Activated T-cell treated with anti-CD3 and anti-CD28 coated beads, Interleukin-2, amount 50 U/mL, for 48 hours (primary cell): ENCODE measurements at places on chromosomes 2 and 18.

DNA sequence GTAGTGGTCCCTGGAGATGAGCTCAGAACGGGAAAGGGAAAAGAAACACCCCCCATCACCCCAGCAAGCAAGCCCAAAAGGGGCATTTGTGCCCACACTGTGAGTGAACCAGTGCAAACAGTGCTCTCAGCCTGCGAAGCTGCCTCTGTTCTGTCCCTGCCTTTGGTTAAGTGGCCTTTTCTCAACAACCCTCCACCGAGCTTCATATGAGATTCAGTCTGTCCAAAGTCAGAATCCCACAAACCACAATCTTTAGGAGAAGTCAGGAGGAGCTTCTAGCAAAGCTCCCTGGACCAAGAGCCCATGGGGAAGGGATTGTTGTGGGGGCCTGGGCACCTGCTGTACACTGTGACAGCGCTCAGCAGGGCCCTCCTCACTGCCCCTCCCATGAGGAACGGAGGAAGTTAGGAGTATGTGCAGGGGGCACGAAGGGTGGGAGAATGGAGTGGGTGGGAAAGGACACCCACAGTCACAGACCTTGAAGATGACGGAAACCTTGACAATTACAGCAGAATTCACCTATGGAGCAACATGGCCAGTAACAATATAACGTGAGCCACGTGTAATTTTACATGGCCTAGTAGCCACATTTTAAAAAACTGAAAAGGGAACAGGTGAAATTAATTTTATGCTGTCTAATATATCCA lies 119.5 kb downstream of the SMAD7 start:
- peak; percentile 13 for DNase-seq

DNA sequence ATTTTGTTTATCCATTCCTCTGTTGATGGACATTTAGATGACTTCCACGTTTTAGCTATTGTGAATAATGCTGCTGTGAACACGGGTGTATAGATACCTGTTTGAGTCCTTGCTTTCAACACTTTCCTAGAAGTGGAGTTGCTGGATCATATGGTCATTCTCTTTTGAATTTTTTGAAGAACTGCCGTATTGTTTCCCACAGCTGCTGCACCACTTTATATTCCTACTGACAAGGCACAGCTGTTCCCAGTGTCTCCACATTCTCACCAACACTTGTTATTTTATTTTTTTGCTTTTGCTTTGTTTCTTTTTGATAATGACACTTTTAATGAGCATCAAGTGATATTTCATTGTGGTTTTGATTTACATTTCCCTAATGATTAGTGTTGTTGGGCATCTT lies 41.4 kb upstream of the KCNJ13 start:
- DNase-seq: no peak

GRCh38 chr18:38575023-38575422 lies 1009.4 kb upstream of the CELF4 start:
- no peak for DNase-seq

- DNase-seq: no peak
These were observed 383.6 kb downstream of the DSEL start for GRCh38 chr18:67132919-67133318.

- no peak for DNase-seq
These were observed 1887.8 kb upstream of the CELF4 start for GRCh38 chr18:39453356-39453755.

GRCh38 chr2:121297217-121297830 lies 12.3 kb upstream of the TFCP2L1 start:
- no peak for DNase-seq

DNA sequence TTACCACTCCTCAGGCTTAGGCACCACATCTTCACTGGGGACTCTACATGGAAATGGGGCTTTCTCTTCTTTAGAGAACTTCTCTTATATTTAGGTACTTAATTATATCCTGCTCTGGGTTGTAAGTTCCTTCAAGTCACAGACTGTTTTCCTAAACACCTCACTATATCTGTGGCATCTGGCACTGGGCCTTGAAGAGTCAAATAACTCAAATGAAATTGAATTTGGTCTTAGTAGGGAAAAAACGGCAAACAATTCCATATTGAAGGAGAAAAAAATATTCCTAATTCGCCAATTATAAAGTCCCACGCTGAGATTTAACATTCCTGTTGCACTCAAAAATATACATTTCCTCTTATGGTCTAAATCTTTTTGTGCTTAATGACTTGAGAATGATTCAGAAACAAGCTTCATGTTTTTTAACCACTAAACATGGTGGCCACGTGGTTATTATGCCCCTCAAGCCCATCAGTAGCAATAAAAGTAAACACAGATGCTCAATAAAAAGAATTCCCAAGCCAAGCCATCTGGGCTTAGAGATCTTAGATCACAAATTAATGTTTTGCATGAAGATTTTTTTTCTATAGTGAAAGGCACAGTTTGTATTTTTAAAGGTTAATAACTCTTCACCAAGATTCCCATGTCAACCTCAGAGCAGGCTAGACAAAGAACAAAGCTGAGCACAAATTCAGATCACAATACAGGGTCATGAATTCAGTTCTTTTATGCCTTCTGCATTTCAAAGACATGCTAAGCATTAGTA lies 105.5 kb upstream of the SYT4 start:
- DNase-seq: no peak

GRCh38 chr2:154452906-154453493 lies 245.5 kb upstream of the KCNJ3 start:
- no peak for DNase-seq

DNA sequence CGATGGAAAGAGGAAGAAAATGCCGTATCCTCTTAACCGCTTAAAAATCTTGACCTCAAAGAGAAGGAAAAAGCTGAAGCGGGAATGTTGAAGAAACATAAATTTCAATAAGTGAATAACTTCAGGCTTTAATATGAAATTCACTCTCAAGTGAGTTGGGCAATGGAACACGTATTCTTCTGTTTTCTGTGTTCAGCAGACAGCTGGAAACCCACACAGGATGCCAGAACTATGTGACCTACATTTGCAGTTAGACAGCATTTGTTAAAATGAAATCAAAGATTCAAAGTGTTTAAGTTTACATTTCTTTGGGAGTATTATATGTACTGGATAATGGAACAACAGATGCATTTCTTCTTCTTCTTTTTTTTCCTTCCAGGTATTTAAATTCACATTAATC lies 80.5 kb upstream of the SPATS2L start:
- no peak for DNase-seq

GRCh38 chr2:233010569-233011267 lies 2.3 kb downstream of the NGEF start:
- DNase-seq: no peak
